T-cell (primary cell): ENCODE measurements at places on chromosomes 7 and 10.

GRCh38 chr10:119233123-119233820, 25.9 kb downstream of the GRK5 start:
- no peak for DNase-seq

DNA sequence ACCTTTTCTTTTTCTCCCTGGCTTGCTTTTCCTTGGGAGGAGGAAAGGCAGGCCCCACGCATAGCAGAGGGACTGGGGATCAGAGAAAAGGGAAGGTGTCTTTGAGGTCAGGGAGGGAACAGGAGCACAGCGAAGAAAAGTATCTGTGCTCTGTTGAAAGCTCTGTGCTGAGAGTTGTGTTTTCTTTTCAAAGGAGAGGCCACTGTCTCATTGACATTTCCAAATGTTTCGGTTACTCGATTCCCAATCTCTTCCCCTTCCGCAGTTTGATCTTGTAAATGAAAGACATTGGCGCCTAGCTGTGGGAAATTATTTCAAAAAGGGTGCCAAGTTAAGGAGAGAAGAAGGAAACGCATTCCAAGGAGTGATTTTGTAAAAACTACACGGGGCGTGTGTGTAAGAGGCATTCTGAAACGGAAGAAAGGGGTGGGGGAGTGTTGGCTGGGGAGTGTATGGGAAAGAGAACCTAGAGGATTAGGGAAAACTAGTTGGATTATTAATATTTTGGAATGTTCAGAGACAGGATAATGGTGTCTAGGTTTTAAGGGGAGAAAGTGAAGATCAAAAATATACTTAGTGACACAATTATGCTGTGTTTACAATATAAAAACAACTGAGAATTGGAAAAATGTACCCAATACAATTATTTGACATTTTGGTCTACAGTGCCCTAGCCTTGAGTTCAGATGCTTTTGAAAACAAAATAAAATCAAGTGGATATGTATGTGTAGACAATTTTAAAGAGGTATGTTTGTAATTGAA, 708 bp downstream of the KLHDC10 start:
- DNase-seq: no peak

DNA sequence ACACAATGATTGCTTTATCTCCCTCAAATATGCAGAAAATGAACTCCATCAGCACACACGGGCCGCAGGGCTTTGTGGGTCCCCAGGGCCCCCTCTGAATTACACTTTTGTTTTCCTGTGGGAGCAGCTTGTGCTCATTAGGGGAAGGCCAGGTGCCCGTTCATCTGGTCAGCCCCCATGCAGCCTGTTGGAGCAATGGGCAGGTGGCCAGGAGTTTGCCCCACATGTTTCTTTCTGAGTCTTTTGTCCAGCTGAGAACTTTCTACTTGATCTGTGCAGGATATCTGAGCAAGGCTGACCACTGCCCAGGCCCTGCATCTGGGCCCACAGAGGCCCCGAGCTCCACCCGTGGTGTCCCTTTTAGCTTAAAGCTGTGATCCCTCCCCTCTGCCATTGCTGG, 105.3 kb upstream of the FAM20C start:
- no peak for DNase-seq

GRCh38 chr7:152478140-152478539, 42.3 kb upstream of the KMT2C start:
- DNase-seq: no peak

DNA sequence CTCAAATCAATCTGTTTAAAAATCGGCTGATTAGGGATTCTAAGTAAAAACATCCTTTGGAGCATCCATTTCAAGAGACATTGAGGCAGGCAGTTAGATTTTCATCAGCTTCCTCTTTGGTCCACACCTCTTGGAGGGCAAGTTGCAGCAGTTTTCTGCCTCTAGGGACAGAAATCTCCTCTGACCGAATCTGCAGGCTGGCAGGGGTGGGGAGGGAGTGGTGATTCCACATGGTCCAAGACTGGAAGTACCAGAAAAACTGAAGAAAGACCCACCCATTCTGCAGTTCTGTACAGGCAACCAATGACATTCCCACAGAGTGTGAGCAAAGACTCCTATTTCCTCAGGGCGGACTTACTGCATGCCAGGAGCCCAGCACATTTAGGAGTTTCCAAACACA, 29.0 kb downstream of the FGFBP3 start:
- no peak for DNase-seq

DNA sequence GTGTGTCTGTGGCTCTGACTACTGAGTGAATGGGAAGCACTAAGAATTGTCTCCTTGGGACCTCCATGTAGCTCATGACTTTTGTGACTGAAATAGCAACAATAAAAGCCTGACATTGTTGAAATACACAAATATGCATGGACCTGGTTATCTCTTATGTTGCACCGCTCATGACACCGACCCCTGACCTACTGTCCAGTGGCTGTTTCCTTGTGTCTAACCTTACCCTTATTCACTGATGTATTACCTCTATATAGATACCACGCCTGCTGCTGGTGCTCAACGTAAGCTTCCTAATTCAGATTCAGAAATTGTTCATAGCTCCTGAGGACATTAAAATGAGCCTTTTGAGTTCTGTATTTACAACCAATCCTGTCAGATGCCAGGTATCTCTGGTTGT, 243.4 kb upstream of the SEMA3C start:
- no peak for DNase-seq

DNA sequence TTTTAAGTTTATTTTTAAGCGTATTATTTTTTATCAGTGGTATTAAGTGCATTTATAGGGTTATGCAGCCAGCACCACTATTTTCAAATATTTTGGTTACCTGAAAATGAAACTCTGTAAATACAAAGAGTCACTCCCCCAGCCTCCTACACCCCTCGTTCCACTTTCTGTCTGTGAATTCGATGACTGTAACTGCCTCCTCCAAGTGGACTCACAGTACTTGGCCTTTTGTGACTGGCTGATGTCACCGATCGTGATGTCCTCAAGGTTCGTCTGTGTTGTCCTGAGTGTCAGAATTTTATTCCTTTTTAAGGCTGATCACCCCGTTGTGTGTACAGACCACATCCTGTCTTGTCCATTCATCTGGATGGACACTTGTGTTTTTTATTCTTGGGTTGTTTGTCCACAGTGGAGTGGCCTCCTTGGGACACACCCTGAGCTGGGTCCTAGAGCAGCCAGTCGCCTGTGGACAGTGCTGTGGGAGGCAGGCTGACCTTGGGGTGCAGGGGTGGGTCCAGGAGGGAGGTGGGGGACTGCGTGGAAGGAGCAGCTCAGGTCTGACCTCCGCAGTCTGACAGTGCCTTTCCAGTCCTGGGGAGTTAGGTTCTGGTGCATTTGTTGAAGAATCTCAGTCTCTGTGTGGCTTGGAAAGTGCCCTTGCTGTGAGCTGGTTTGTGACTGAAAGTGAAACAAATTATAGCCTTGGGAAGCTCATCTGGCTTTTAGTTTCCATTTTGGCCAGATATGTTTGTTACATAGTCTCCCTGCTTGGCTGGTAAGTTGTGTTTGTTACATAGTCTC, 6.9 kb downstream of the MTG1 start:
- no peak for DNase-seq

GRCh38 chr10:8361510-8361844, 307.0 kb downstream of the GATA3 start:
- no peak for DNase-seq

- DNase-seq: no peak
Measured at GRCh38 chr10:28984431-28984830, 304.4 kb upstream of the LYZL1 start.

GRCh38 chr7:144027070-144027469, 21.7 kb upstream of the OR2A5 start:
- no peak for DNase-seq

DNA sequence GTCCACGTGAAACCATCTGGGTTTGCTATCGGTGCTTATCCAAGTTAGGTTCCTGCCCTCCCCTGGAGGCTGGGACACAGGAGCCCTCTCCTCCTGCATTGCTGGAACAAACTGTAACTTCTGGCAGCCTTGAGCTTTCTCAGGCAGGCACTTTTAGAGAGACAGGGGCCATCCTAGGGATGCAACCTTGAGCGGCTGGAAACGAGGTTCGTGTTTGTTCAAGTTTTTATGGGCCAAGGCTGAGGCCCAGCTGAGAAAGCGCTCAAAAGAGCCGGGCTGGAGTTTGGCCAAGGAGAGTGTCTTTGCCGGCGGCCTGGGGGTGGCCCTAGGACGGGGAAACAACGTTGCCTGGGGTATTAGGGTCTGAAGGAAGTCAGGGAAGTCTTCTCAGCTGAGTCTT, 5.5 kb upstream of the MMD2 start:
- no peak for DNase-seq

DNA sequence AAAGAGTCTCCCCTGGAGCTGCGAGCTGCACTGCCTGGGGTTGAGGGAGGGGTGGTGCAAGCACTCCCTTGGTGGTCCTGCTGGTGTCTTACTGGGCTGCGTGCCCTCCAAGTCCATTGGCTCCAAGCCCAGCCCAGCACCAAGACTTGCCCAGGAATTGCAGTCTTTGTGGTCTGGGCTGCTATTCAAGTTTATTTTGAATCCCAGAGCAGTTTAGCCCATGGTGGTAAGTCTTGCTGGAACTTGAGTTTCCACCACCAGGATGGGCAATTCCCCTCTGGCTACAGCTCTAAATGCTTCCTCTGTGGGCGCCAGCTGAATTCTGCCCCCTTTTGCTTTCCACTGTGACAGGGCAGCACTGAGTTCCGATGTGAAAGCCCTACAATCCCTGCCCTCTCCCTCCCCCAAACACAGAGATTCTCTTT, 25.1 kb downstream of the GALNT11 start:
- no peak for DNase-seq

- DNase-seq: no peak
Measured at GRCh38 chr10:125562737-125563136, 120.2 kb downstream of the TEX36 start.

DNA sequence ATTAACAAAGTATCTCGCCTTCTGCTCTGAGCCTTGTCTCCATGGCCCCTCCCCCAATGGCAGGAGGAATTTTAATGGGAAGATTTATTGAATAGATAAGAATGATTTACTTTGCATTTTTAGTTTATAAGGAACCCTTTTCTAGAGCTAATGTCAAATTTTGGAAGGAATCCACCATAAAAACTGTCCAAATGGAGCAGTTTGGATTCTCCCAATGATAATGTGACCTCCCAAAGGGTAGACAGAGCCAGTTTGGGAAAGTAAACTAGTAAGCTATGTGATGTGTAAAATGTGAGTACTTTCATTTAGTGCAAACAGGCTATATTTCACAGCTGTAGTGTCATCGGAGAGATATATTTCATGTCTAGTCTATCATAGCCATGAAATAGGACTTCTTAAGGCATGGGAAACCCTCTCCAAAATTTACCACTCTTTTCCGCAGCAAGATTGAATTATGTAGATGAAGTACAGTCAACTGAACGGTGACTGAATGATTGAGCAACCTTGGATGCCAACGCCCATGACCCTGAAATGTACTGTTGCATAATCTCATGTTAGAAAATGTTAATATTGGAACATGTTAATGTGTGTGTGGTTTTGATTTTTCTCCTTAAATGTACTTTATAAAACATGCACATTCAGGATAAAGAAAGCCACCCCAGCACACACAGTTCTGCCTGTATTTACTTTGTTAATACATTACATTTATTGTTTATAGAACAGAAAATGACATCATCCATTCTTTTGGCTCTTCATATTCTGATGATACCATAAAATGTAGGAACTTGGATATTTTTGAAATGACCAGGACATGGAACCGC, 140.6 kb downstream of the NRP1 start:
- no peak for DNase-seq

- DNase-seq: no peak
Measured at GRCh38 chr7:1632916-1633785, 36.9 kb upstream of the ELFN1 start.

DNA sequence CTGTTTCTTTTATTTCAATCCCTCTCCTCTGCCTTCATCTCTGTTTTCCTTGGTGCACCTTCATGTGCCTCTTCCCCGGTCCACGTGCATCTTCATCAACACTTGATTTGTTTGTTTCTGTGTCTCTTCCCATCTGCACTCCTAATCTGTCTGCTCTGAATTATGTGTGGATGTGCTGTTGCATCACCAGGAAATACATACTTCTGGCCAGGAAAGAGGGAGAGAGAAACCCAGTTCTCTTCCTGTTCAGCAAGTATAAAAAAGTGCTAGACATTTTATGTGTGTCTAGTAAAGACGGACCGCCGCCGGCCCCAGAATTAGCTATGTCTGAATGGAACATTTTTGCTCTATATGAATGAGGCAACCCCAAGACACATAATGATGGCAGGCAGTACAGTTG, 93.8 kb downstream of the CALD1 start:
- DNase-seq: no peak

DNA sequence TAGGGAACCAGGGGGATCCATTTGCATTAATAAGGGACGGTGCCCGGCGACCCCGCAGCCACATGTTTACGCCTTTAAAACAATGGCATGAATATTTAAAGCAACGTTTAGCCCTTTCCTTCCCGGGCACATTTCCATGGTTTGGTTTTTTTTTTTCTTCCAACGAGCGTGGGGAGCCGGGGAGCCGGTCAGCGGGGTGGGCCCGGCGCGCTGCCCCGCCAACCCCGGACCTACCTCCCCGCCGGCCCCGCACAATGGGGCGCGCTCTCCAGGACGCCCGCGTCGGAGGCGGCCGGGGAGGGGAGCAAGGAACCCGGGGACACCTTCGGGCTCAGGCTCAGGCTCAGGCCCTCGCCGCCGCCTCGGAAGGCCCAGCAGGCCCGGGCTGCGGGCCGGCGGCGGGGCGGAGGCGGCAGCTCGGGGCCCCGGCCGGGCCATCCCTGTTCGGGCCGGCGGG, 1.0 kb downstream of the SEPHS1 start:
- no peak for DNase-seq

DNA sequence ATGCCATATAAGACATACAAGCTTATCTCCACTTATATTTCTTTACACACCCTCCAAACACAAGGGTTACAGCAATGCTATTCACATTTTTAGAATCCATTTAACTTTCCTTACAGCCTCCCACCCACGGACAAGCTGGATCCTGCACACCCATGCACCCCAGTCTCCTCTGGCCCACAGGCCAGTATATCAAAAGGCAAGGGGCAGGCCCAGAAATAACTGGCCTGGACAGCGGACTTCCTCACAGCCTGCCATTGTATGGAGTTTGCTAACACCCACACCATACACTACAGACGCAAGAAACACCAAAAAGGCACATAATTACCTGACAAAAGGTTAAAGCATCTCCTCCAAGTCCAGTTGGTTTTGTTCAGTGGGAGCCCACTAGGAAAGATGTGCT, 12.0 kb downstream of the HOXA4 start:
- DNase-seq: no peak

DNA sequence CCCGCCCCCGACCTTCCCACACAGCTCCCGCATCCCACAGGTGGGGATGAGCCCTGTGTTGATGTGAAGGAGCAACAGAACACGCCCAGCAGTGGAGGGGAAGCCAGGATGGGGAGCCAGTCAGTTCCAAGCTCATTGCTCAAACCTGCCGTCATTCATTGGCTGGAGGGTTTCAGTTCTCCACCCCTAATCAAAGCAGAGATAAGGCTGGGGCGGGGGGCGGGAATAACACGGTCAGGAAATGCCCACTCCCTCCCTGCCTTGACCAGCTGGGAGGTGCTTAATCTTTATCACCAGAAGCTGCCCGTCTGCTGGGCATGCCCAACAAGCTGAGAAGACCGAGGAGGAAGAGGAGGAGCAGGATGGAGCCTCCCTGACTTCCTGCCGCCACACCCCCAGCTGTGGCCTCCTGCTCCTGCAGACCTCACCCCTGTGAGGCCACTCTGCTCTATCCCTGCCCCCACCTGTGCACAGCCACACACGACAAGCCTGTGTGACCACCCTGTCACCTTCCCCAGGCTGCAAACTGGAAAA, 265.1 kb downstream of the ZEB1 start:
- DNase-seq: no peak
